GM18507 (cell line): ENCODE measurements at places on chromosomes 6 and 20.

GRCh38 chr6:53947780-53948179 is 153.0 kb downstream of the LRRC1 start:
- DNase-seq, result no peak

GRCh38 chr20:53048387-53048786 is 76.2 kb downstream of the TSHZ2 start:
- DNase-seq, result no peak

DNA sequence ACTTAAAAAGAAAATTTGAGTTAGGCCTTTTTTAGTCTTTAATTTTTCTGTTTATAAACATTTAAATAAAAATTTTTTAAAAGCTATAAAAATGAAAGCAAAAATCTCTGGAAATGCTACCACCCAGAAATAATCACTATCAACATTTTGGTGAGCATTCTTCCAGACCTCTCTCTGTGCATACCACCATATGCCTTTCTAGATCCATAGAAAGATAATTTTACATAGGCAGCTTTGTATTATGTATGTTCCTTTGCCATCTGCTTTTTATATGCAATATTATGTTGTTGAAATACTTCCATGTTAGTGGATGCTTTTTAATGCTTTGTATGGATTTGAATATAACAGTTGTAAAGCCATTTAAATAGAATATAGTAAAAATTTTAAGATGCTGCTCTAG is 496.7 kb upstream of the HTR1E start:
- DNase-seq, result no peak

DNA sequence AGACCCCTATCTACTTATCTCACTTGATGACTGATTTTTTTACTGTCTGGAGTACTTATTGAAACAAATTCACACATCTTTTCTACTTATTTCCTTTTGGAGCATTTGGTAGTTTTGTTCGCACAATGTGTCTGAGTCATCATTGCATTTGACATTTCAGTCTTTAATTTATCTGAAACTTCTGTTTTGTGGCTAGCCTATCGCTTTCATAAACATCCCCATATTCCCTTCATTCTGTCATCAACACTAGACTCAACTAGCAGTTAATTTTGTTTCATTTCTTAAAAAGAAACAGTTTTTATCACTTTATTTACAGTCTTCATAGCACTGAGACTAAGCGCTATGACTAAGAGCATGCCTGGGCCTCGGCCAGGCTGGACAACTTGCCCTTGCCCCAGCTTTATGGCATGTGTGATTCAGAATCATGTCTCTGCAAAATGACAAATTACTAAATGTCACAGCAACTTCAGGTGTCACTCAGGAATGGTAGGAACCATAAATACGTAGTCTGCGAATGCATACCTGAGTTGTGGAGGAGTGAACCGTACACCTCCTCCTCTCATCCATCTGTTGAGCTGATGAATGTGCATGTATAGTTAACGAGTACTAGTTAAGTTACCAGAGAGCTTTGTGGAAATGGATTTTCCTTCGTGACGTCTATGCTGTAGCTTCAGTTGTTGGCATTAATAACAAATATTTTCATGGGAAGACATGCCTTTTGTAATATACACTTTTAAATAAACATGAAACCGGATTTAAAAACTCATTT is 16.2 kb downstream of the L3MBTL3 start:
- no peak for DNase-seq

DNA sequence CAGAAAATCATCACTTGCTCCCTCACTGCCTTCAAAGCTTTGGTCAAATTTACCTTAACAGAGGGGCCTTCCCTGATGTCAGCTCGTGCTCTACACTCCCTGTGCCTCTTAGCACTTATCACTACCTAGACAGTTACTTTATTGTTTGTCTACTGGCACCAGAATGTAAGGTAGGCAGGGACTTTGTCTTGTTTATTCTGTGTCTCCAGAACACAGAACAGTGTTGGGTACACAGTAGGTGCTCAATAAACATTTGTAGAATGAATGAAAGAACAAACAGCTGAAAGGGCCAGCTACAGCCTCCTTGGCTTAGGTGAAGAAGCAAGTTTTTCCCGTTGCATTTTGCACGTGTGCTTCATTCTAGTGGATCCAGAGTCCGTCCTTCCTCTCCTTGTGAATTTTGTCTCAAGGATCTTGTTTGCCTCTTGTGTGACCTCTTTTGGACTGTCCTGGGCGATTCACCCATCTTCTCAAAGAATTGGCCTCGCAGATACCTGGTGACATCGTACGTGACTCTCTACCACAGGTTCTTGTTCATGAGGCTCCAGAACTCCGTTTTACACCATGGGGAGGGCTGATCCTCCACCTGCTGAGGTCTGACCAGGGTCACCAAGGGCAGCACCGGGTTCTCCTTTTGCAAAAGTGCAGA is 84.2 kb upstream of the ARMC2 start:
- no peak for DNase-seq
